ENCODE measurements at places on chromosomes 3 and 15.

DNA sequence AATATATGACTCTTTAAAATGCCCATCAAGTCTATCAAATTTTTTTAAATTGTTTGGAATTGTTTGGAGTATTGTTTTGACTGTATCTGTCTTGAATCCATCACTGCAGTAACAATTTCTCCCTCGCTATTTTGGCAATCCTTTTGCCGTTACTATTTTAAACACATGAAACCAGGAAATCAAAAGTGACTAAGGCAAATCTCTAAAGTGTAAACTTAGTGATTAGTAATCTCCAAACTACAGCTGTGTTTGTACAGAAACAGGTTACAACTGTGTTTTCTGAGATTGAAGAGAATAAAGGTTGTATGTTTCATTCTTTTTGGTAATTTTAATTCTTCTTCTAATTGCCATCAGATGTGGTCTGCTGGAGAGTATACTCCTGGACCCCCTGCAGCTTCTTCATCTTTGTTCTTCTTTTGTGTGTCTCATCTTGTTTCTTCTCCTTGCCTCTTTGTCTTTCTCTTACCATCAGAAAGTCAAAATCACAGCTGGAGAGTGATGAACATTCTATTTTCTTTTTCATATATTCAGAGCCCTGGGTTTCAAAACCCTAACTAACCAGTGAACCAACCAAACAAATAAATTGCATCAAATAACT, 465.4 kb downstream of the RBMS3 start:
- DNase-seq: no peak

GRCh38 chr15:71224024-71224423, 108.8 kb downstream of the THSD4 start:
- DNase-seq: no peak

DNA sequence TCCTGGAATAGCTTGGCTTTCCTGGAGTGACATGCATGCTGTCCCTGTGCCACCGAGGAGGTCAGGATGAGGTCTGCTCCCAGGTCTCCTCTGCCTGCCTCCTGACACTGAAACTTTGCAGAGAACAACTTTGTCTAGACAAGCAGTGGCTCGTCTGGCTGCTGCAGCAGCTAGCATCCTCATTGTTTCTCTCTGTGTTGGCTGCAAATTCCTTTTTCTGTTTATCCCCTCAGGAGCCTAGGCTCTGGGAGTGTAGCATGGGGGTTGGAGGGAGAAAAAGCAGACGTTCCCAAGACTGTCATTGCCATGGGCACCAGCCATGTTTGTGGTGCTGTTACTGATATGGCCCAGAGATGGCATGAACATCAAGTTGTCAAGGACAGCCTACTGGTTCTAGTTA, 208.7 kb upstream of the LRIG1 start:
- DNase-seq: no peak

- DNase-seq: peak; percentile 94
These were observed 105.9 kb upstream of the HERC1 start for GRCh38 chr15:63939531-63940130.

- no peak for DNase-seq
These were observed 31.3 kb upstream of the NFKBIZ start for GRCh38 chr3:101817992-101818391.

DNA sequence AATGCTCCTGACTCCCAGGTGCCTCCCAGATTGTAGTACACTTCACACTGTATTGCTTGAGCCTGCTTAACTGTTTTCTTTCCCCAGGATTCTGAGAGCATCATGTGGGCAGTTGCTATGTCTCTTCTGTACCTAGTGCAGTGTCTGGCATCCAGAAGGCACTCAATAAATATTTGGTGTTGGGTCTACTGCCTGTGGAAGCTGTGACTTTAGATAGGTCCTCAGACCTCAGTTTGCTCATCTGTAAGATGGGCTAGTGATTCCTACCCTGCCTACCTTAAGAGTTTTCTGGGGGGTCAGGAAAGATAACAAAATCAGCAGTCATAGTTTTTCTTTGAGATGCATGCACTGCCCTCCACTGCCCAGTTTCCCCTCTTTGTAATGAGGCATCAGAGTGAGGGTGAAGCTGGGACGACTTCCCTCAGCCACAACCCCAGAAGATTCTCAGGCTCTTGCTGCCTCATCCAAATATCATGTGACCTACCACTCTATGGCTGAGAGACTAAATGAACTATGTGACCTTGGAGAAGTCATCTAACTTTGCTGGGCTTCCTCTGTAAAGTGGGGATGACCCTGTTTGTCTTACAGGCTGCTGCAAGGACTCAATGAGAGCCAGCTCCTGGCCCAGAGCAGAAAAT, 50.4 kb downstream of the ATP2B2 start:
- DNase-seq: no peak

DNA sequence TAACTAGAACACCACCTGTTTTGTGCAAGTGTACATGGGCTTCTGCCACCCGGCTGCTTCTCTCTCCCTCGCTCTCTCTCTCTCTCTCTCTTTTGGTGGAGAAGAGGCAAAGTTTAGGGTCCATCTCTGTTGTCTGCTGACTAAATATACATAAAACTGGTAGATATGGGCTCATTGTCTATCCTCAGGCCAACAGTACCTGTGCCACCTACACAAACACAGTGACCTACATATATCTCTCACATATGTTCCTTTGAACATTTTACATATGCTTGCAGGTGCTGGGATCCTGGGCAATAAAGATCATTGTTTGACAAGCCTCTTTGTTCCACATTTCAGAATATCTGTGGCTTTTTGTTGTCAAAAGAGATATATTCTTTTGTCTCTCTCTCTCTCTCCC, 256.3 kb upstream of the KCNH8 start:
- DNase-seq: no peak

GRCh38 chr15:26103002-26103404, 239.9 kb upstream of the ATP10A start:
- no peak for DNase-seq

DNA sequence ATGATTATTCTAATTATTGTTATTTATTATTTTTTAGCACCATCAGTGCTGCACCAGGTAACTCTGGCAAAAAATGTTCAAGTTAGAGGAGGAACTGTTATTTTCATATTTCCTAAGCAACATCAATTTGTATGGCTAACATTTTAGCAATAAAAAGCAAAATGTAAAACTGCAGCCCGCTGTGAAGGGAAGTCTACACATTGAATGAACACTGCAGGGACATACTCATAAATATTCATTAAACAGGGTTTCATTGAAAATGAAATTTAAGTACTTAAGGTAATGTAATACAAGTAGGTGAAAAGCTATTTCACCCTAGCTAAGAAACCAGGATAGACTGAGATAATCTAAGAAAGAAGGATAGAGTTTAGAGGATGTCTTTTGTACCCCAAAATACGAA, 532.7 kb downstream of the NLGN1 start:
- DNase-seq: no peak

GRCh38 chr15:69119683-69120395, 40.6 kb upstream of the GLCE start:
- no peak for DNase-seq
